Stimulated activated CD8-positive, alpha-beta memory T cell treated with anti-CD3 and anti-CD28 coated beads, Interleukin-7, amount 100 ng/mL, for 24 hours (primary cell): ENCODE measurements at places on chromosomes 7 and 10.
A peak's percentile ranks its signal among the peaks of the same experiment; 100 is the strongest.

DNA sequence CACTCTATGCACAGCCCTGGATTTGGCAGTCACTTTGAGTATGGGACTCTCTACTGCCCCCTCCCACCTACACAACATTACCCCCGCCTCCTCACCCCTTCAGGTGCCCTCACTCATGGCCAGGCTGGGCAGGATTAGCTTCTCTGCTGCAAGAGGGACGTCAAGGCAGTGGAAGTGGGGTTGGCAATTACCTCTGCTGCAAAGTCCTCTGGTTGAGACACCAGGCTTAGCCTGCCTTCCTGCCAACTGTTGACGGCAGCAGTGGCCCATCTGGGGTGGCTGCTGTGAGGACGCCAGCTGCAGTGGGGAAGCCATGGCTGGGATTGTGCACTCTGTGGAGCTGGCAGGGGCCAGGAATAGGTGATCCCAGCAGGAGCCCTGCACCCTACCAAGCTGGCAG is 26.7 kb downstream of the SVIL start:
- no peak for DNase-seq

DNA sequence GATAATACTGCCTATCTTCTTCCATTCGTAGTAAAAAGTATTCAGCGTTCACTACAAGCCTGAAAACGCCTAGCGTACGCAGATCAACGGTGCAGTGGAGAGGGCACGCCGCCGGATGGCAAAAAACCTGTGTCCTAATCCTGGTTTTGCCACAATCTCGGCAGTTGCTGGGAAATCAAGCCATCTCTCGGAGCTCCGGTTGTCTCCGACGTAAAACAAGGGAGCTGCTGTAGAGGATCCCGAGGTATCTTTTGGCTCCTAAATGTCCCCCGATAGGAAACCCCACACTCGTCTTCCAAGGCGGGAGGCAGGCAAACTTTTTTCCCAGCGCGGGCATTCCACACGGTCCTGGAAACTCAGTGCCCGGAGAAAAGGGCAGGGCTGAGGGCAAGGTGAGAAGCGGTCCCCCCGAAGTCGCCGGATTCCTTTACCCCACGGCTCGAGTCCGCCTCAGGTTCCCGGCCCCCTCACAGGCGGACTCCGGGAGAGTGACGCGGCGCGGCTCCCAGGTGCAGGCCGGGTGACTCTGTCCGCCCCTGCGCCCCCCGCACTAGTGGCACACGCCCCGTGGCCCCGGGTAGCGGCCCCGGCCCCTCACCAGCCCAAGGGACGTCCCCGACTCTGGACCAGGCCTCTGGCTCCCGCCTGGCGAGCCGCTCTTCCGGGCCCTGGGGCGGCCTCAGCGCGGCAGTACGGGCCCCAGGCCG is 649 bp downstream of the IDE start:
- no peak for DNase-seq

DNA sequence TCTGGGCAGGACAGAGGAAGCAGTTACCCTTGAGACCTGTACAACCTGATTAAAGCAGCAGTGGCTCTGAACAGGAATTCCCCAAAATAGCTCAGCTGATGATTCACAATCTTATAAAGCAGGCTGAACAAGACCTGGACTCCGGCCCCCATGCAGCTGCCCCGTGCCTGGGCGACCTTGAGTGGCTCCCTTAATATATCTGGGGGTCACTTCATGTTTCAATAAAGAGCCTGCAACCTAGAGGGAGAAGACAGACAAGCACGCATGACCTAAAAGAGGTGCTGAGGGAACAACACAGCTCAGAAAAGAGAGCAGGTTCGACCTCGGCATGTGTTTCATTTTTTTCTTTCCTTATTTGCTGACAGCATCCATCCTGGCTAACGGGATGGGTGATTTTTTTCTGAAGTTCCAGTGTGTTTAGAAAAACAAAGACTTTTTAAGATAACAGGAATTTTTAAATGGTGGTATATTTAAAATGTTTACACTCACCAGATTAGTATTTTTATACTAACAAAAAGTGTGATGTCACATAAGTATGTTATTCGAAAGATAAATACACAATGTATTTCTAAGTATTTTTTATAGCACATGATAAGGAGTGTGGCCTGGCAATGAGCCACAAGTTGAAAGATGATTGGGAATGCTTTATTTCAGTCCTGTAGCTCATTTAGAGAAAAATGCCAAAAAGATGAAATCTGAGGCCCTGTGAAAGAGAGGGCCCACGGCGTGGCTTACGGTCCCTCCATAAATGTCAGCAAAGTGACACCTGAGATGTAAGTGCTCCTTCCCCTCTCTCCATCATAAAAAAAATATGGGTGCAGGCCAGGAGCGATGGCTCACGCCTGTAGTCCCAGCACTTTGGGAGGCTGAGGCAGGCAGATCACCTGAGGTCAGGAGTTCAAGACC is 161.3 kb downstream of the SLIT1 start:
- DNase-seq, result no peak

DNA sequence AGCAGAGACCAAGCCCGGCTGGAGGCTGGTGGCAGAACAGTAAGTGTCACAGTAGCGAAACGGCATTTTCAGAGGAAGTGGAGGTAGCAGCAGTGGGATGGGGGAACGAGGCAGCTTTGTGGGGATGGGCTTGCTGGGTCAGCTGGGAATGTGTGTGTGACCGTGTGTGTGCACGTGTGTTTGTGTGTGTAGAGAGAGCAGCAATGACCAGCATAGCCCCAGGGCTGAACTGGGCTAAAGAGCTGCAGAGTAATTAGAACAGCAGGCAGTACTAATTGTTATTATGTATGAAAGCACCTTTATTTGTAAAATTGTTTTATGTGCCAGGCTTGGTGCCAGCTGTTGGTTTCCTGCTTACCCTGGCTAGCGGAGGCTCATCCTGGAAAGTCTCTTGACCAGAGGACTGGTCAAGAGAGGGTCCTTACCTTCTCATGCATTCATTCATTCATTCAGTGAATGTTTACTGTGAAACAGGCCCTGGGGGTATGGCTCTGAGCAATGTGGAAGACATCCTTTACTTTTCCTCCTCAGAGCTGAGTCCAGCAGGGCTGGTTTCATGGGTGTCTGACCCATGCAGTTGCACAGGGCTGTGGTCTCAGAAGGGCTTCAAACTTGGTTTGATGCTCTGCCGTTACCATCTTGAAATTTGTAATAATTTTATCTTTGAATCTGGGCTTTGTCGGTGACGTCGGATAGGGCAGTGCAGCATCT is 184.6 kb downstream of the SEC23IP start:
- no peak for DNase-seq

DNA sequence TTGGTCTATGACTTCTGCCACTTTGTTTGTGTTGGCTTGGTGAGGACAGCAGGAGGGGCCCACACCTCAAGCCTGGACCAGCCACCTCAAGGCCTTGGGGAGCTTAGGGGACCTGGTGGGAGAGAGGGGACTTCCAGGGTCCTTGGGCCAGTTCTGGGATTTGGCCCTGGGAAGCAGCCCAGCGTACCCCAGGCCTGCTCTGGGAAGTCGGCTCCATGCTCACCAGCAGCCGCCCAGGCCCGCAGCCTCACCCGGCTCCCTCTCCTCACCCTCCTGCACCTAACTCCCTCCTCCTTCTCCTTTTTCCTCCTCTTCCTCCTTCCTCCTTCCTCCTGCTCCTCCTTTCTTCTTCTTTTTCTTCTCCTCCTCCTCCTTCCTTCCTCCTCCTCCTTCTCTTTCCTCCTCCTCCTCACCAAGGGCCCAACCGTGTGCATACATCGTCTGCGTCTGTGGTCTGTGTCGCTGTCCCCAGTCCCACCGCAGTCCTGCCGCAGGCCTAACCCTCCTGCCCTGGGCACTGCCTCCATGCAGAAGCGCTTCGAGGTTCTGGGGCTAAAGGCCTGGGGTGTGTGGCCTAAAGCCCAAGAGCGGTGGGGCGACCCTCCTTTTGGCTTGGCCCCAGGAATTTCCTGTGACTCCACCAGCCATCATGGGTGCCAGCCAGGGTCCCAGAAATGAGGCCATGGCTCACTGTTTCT is 5.3 kb downstream of the EN2 start:
- DNase-seq, result no peak

DNA sequence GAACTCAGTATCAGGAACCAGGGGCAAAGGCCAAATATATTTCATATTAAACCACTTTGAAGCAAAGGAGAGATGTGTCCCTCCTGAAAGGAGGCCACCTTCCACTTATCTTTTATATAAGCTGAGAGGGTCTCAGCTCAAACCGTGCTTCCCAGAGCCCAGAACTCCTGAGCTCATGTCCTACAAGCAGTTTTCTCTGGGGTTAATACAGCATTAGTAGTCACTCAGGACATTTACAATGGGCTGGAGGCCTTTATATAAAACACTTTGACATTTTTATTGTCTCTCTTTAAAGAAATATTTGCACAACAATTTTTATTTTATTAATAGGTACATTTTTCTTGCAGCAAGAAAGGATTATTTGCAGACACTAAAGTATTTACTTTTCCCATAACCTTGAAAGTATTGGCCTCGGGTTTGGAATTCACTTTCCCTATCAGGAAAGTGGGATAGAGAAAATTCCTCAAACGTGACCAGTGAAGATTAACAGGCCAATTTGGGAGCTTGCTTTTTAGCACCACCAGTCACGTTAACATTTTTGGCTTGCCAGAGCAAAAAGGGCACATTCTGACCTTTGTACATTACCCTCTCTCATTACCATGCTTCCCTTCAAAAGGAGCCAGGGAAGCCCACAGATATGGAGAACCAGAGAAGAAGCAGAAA is 464.9 kb upstream of the NRP1 start:
- DNase-seq, result no peak

- DNase-seq, result no peak
Observed at GRCh38 chr7:157621131-157621681, 284.4 kb downstream of the DNAJB6 start.

GRCh38 chr10:80529604-80530003 is 8.1 kb upstream of the SH2D4B start:
- DNase-seq, result no peak

- DNase-seq, result no peak
Observed at GRCh38 chr7:138254444-138254843, 178.2 kb downstream of the AKR1D1 start.

- peak; percentile 12 for DNase-seq
Observed at GRCh38 chr10:98467506-98468318, 21.0 kb upstream of the HPS1 start.

DNA sequence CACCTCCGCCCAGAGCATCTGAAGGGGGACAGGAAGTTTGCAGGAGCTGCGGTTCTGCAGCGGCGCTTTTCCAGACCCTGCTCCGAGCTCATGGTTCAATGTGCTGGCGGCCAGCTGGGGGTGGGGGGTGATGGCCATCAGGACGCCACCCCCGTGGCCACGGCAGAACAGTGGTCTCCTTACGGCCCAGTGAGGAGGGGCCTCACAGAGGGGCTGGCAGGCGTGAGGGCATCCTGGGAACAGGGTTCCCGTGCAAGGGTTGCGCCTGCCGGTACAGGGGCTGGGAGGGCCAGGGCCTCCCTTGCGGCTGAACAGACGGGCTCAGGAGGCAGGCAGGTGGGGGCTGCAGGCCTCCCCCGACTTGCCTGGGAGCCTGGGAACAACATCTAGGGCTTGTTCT is 39.0 kb upstream of the GNA12 start:
- DNase-seq, result no peak

DNA sequence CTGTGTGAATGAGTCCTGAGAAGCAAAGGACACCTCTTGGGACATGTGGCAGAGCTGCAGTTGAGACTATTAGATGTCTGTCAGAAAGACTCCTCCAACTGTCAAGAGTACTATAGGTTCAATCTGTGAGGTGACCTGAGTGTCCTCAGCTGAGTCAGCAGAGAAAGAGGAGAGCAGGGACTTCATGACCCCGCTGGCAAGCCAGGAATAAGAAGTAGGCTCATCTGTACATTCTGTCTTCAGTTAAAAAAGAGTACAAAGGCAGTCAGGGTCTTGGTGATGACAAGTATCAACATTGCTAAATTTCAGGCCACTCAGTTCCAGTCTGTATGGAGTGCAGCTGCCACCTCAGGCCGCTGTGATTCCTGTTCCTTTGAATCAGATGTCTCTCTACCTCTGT is 25.1 kb downstream of the HECTD2 start:
- no peak for DNase-seq

- no peak for DNase-seq
Observed at GRCh38 chr10:109067031-109067430, 856.3 kb downstream of the XPNPEP1 start.

GRCh38 chr10:94214481-94214893 is 148.3 kb downstream of the NOC3L start:
- no peak for DNase-seq

GRCh38 chr10:633279-634245 is 55.9 kb downstream of the DIP2C start:
- DNase-seq, result no peak

DNA sequence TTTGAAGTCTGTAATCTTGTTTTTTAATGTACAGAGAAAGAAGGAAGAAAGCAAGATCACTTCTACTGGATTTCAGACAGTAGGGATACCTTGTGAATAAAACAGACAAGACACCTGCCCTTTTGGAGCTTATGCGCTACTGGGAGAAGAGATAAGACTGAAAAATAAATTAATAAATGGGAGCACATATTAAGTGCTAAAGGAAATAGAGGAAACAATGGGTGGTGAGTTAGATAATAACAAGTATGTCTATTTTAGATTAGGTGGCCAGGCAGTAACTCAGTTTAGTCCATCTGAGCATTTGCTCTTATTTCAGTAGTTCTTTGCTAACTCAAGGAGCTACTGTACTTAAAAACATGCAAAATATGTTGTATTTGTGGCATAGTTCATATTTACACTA is 15.9 kb downstream of the MIOS start:
- no peak for DNase-seq

DNA sequence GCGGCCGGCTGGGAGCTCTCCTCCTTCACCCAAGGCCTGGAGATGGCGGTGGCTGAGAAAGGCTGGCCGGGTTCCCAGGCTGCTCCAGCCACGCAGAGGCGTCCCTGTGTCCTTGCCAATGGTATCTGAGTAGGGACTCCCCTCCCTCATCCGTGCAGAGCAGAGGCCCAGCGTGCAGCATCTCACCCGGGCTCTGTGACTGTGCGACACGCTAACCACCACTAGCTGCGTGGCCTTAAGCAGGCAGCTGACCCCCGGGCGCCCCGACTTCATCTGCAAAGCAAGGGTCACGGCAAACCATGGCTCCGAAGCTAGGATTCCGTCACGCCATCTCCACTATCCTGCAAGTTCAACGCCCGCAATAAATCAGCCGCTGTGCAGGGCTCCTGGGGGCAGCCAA is 47.2 kb upstream of the TNRC18 start:
- no peak for DNase-seq

DNA sequence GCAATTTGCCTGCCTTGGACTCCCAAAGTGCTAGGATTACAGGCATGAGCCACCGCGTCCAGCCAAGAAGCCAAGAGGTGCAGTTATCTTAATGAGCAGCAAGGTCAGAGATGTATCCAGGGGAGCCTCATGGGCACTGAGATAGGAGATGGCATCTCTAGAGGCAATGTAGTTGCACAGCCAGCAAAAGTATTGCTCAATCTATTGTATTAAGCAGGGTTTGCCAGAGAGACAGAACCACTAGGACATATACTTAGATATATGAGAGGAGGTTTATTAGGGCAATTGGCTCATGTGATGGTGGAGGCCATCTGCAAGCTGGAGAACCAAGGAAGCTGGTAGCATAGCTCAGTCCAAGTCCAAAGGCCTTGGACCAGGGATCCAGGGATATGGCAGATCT is 16.3 kb upstream of the VPS26A start:
- no peak for DNase-seq

DNA sequence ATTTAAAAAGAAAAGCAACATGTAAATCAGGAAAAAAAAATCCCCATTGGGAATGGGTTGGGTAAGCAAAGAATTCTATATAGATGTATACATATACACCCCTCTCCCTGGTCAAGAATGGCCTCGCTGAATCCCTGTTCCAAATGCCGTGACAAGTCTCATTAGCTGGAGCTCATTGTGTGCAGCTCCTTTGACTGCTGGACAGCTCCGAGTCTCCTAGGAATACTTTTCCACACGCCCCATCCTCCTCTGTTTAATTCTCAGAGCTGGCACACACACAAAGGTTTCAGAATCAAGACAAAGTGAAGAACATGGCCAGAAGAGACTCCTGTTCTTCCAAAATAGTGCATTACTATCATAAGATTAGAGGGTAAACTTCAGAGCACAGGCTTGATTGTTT is 130.9 kb upstream of the MKLN1 start:
- DNase-seq, result no peak
